ENCODE measurements at places on chromosomes 7 and 10.
A peak's percentile ranks its signal among the peaks of the same experiment; 100 is the strongest.

- DNase-seq = no peak
These were observed 70.7 kb downstream of the CRPPA start for GRCh38 chr7:16350634-16351033.

DNA sequence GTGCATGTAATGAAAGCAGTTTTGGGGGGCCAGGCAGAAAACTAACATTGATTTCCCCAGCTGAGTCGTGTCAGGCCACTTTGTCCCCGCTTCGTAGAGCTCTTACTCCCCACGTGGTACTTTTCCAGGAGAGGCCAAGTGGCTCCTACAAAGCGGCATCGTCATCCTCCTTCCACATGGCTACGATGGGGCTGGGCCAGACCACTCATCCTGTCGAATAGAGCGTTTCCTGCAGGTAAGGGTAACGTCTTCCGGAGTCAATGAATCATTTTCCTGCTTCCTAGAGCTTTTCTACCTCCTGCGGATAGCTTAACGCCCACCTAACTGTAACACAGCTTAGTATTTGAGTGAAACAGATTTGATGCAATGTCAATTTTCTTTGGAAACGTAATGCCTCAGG lies 21.7 kb upstream of the SEC61A2 start:
- DNase-seq = no peak

GRCh38 chr7:139726485-139726869 lies 51.3 kb downstream of the HIPK2 start:
- no peak for DNase-seq

GRCh38 chr10:35635576-35635975 lies 6.5 kb downstream of the FZD8 start:
- peak; percentile 69 for DNase-seq

DNA sequence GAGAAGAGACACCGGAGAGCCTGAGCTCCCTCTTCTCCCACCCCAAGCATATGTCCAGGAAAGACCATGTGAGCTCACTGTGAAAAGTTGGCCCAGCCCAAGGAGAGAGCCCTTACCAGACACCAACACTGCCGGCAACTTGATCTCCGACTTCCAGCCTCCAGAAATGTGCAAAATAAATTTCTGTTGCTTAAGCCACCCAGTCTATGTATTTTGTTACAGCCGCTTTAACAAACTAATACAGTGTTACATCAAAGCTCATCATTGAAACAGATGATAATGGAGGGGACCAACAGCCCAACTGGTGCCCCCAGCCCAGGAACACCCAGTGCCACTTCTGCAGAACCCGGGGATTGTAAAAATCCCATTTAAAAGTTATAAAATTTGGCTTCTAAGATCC lies 18.9 kb downstream of the RGR start:
- no peak for DNase-seq

DNA sequence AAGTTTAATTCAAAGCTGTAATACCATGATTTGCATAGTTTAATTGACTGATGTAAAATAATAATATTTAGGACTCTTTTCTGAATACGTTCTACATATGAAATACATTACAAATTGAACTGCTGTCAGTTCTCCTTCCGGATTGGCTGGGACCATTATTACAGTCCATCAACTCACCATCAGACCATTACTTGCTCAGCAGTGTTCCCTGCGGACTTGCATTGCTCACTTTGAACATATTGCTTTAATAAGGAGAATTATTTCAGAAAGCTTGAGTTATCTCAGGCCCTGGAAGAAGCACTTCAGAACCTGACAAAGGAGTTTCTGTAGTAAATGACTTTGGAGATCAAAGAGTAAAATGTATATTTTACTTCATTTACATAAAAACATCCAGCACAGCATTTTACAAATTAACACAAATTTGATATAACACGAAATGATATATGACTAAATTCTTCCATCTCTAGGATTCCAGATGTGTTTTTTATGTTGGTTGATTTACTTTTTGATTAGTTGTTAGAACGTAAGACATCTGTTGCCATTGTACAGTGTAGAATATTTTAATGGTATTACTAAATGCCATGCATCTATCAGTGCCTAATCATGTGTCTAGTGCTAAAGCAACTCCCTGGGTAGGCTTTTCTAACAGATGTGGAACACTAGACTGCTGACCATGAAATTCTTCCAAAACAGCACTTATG lies 418.5 kb upstream of the SEMA3A start:
- no peak for DNase-seq

DNA sequence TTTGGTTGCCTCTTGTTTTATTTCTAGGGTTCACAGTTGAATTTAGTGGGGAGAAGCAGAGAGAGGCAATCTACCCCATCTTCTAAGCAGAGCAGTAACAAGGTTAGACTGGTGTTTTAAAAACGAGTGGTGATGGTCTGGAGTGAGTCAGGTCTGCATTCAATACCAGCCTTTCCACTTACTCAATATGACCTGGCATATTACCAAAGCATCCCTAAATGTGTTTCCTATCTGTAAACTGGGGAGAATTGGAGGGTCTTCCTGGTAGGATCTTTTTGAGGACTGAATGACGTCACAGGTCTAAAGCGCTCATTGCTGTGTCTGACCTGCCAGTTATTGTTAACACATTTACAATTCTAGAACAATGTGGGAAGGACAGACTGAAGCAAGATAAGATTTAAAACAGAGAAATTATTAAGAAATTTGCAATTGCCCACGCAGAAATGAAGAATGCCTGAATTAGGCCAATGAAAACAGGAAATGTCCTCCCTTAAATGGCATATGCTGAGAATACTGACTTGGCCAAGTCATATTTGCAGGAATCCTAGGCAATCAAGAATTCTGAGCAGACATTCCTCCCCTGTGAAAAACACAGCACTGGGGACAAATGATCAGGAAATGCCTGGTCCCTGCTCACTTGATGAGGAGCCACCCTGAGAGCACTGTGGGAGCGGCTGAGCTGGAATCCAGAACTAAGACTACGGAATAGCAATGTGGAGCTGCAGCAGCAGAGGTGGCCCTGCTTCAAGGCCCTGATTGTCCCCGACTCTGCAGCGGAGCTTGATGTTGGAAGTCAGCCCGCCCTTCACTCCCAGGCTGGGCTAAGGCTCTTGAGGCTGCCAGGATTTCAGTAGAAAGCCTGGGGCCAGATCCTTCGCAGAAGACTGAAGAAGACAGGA lies 184.5 kb upstream of the CXCL12 start:
- DNase-seq = no peak

DNA sequence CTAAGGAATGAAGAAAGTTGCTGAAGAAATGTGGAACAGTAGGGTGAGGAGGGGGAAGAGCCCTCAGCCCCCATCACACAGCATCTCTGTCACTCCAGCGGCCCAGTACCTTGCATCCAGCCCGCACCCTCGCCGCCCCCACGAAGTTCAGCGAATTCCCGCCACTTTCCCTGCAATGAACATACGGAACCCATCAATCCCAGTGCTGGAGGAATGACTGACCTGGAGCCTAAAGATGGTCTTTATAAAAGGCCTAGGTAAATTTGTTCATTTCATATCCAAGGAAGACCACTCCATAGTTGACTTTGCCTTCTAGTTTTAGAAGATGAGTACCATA lies 779 bp upstream of the KIF5B start:
- DNase-seq = no peak

- no peak for DNase-seq
These were observed 16.5 kb upstream of the ANK3 start for GRCh38 chr10:60406182-60406581.
